Activated naive CD8-positive, alpha-beta T cell treated with anti-CD3 and anti-CD28 coated beads for 36 hours (primary cell): ENCODE measurements at places on chromosomes 1 and 21. TPM values are rescaled to one million over a fixed set of nuclear protein-coding genes. Genes with fewer than 3 reads are reported as not detected.

GRCh38 chr1:224800486-224801119 lies 128.9 kb upstream of the DNAH14 start:
- DNase-seq = no peak

Gene LDLRAD1
- not detected for total RNA-seq

- no peak for DNase-seq
Measured at GRCh38 chr1:31790641-31791091, 25.2 kb downstream of the SPOCD1 start.

- no peak for DNase-seq
Measured at GRCh38 chr1:20469406-20470076, 16.5 kb downstream of the CAMK2N1 start.

- DNase-seq = no peak
Measured at GRCh38 chr1:21630571-21631343, 38.4 kb downstream of the RAP1GAP start.

DNA sequence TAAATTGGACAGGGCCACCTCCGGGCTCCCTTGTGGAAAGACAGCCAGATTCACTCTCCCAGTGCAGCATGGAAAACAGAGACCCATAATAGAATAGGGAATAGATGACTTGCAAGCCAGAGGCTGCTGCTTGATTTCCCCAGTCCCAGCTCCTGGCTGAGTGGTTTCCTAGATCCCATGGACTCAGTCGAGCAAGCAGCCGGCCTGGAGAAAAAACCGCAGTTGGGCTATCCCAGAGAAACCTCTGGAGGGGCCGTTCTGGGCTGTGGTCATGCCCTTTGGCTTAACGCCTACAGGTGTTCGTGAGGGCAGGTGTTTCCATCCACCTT lies 61.7 kb downstream of the ELK4 start:
- DNase-seq = no peak

GRCh38 chr21:14366998-14367397 lies 15.9 kb downstream of the HSPA13 start:
- DNase-seq = no peak

DNA sequence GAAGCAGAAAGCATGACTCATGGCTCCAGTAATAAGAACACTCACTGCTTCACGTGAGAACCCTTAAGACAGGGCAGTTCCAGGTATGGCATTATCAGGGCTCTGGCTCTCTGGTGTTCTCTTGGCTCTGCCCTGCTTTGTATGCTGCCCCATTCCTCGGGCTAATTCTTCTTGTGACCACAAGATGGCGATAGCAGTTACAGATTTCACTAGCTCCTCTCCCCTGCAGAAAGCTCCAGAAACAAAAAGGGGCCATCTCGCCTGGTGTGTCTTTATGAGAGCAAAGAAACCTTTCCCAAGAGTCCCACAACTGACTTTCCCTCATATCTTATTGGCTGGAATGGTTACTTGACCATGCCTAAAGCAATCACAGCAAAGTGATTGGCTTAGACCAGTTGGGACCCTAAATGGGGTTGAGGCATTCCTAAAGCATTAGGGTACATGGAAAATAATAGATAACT lies 60.1 kb downstream of the F3 start:
- no peak for DNase-seq
